T-helper 2 cell treated with Interferon-gamma antibody and Interleukin-4, amounts not matched to agents 5 μg/mL and 100 μg/mL, for 36 hours (primary cell): ENCODE measurements at places on chromosomes 12 and 14.

- no peak for DNase-seq
- H3K36me3 ChIP-seq = no peaks in the 10 kb centered on the region
- H3K27me3 ChIP-seq = peaks cover 3% of the 10 kb centered on the region
- H3K4me1 ChIP-seq = no peaks in the 10 kb centered on the region
- no peak overlapping the region for H3K4me3 ChIP-seq
- H3K27ac ChIP-seq = no peak overlapping the region
These were observed 19.5 kb downstream of the SERPINA3 start for GRCh38 chr14:94631536-94632304.

- peaks cover 14% of the 10 kb centered on the region for H3K27me3 ChIP-seq
- peak overlapping the region; percentile 81 for H3K27ac ChIP-seq
- peaks cover 6% of the 10 kb centered on the region for H3K36me3 ChIP-seq
- peaks cover 30% of the 10 kb centered on the region for H3K4me1 ChIP-seq
- DNase-seq = no peak
These were observed 581 bp downstream of the ARG2 start for GRCh38 chr14:67620217-67620785.

- H3K4me3 ChIP-seq = no peak overlapping the region
- no peak overlapping the region for H3K27ac ChIP-seq
- no peak for DNase-seq
- no peaks in the 10 kb centered on the region for H3K36me3 ChIP-seq
These were observed 28.8 kb upstream of the IGF1 start for GRCh38 chr12:102509123-102509626.

DNA sequence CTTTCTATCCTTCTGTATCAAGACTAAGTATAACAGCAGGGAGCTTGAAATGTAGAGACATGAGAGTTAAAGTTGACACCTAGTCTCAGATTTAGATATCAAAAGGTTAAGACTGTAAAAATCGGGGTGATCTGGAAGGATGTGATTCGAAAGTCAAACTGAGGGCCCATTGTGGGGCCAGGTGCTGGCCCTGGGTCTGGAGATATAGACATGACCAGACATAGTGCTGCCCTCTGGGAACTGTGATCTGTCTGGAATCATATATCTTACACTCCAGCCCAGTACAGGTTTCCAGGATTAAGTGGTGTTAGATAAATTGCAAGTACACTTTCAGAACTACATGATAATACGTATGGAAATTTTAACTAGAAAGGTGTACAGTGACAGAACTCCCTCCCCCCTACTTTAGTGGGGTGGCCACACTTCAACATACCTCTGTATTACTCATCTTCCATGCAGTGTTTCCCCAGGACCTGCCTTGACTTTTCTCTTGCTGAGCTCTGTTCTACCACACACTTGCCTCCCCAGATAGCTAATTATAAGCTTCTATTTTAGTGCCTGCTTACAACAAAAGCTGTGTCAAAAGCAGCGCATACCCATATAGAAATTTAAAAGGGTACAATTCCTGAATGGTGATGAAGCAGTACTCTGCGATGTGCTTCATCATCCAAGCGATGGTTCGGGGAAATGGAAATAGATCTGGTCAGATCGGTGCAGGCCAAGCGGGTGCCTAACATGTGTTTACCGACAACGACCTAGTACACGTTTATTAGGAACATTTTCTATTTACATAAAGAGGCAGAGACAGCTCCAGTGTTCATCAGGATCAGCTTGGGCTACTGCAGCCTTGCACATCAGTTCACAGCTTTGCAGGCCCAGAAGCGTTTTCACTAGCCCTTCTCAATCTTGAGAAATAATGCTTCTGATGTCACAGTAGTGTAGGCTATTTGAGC is 68.7 kb downstream of the ARF6 start:
- no peak for DNase-seq
- no peaks in the 10 kb centered on the region for H3K27me3 ChIP-seq
- H3K4me1 ChIP-seq = peaks cover 28% of the 10 kb centered on the region
- H3K4me3 ChIP-seq = no peak overlapping the region
- no peak overlapping the region for H3K27ac ChIP-seq

- peak overlapping the region; percentile 27 for H3K27ac ChIP-seq
- no peaks in the 10 kb centered on the region for H3K36me3 ChIP-seq
- DNase-seq = no peak
- no peaks in the 10 kb centered on the region for H3K27me3 ChIP-seq
- peaks cover 6% of the 10 kb centered on the region for H3K4me1 ChIP-seq
These were observed 5.3 kb upstream of the HNF1A start for GRCh38 chr12:120972870-120973543.

GRCh38 chr14:105481886-105482457 is 4.7 kb upstream of the CRIP1 start:
- H3K36me3 ChIP-seq = no peaks in the 10 kb centered on the region
- H3K4me1 ChIP-seq = peaks cover 29% of the 10 kb centered on the region
- H3K4me3 ChIP-seq = peak overlapping the region; percentile 79
- peak overlapping the region; percentile 98 for H3K27ac ChIP-seq
- peak; percentile 92 for DNase-seq
- H3K27me3 ChIP-seq = peaks cover 22% of the 10 kb centered on the region

DNA sequence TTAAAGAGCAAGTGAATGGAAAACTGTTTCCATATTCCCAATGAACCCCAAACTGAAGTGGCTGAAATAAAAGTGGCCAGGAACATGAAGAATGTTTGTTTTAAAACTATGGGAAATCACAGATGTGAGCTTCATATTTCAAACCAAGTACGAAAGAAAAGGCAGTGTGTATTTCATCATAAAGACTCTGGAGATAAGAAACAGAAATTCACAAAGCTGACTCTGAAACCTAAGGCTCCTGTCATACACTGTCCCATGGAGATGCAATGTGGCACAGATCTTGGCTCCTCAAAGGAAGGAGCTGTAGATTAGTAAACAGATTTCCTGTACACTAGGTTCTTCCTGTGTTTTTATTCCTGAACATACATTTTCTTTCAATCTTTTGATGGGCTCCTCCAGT is 304.4 kb downstream of the MED13L start:
- peaks cover 1% of the 10 kb centered on the region for H3K4me1 ChIP-seq
- H3K27me3 ChIP-seq = no peaks in the 10 kb centered on the region
- peaks cover 61% of the 10 kb centered on the region for H3K36me3 ChIP-seq
- DNase-seq = no peak
- H3K4me3 ChIP-seq = no peak overlapping the region

- no peak for DNase-seq
- H3K4me3 ChIP-seq = no peak overlapping the region
- H3K27me3 ChIP-seq = peaks cover 23% of the 10 kb centered on the region
- H3K4me1 ChIP-seq = peaks cover 3% of the 10 kb centered on the region
- H3K36me3 ChIP-seq = no peaks in the 10 kb centered on the region
- no peak overlapping the region for H3K27ac ChIP-seq
These were observed 64.5 kb upstream of the DAAM1 start for GRCh38 chr14:59123975-59124374.
